ENCODE measurements at places on chromosomes 16 and 17. TPM values are rescaled to one million over a fixed set of nuclear protein-coding genes. Genes with fewer than 3 reads are reported as not detected.
A peak's percentile ranks its signal among the peaks of the same experiment; 100 is the strongest.

DNA sequence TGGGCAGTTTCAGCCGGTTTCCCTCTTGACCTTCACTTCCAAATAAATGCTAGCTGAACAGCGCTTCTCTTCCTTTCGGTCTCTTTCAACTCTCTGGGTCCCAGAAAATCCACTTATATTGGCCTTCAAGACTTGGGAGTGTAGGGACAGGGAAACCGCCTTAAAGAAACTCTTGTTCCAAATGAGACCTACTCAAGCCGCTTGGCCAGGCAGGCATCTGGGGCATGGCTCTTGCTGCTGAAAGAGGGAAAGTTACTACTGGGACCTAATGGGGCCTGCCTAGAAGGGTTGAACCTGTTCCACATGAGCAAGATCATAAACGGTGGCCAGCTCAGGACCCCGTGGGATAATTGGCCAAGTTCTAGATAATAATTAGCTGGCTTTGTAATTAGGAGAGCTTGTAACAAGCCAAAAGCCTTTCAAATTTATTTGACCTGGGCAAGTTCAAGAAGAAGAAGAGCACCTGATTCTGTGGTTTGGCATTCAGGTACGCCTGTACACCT lies 13.2 kb downstream of the CDH1 start:
- H3K4me3 ChIP-seq = no peak overlapping the region
- H3K36me3 ChIP-seq = peaks cover 29% of the 10 kb centered on the region
- H3K27ac ChIP-seq = no peak overlapping the region

- peaks cover 45% of the 10 kb centered on the region for H3K4me1 ChIP-seq
- no peaks in the 10 kb centered on the region for H3K27me3 ChIP-seq
- H3K27ac ChIP-seq = peak overlapping the region; percentile 80
- peak overlapping the region; percentile 3 for H3K4me3 ChIP-seq
These were observed 145.3 kb upstream of the LHX1 start for GRCh38 chr17:36791942-36792475.

GRCh38 chr17:337866-338265 lies 14.7 kb downstream of the RPH3AL start:
- H3K4me3 ChIP-seq = no peak overlapping the region
- H3K4me1 ChIP-seq = peaks cover 30% of the 10 kb centered on the region
- H3K27me3 ChIP-seq = no peaks in the 10 kb centered on the region
- DNase-seq = no peak

- no peaks in the 10 kb centered on the region for H3K36me3 ChIP-seq
- no peak overlapping the region for H3K4me3 ChIP-seq
- H3K27ac ChIP-seq = no peak overlapping the region
- H3K4me1 ChIP-seq = peaks cover 7% of the 10 kb centered on the region
- DNase-seq = no peak
These were observed 10.0 kb upstream of the NOS2 start for GRCh38 chr17:27810211-27810901.

- no peaks in the 10 kb centered on the region for H3K36me3 ChIP-seq
- no peak overlapping the region for H3K4me3 ChIP-seq
- H3K27ac ChIP-seq = no peak overlapping the region
- peaks cover 10% of the 10 kb centered on the region for H3K27me3 ChIP-seq
These were observed 42.1 kb upstream of the CDH13 start for GRCh38 chr16:82584553-82585152.

GRCh38 chr16:7083096-7083495 lies 249.5 kb upstream of the RBFOX1 start:
- no peak overlapping the region for H3K4me3 ChIP-seq
- H3K27me3 ChIP-seq = peaks cover 39% of the 10 kb centered on the region
- H3K36me3 ChIP-seq = no peaks in the 10 kb centered on the region
- H3K27ac ChIP-seq = no peak overlapping the region

DNA sequence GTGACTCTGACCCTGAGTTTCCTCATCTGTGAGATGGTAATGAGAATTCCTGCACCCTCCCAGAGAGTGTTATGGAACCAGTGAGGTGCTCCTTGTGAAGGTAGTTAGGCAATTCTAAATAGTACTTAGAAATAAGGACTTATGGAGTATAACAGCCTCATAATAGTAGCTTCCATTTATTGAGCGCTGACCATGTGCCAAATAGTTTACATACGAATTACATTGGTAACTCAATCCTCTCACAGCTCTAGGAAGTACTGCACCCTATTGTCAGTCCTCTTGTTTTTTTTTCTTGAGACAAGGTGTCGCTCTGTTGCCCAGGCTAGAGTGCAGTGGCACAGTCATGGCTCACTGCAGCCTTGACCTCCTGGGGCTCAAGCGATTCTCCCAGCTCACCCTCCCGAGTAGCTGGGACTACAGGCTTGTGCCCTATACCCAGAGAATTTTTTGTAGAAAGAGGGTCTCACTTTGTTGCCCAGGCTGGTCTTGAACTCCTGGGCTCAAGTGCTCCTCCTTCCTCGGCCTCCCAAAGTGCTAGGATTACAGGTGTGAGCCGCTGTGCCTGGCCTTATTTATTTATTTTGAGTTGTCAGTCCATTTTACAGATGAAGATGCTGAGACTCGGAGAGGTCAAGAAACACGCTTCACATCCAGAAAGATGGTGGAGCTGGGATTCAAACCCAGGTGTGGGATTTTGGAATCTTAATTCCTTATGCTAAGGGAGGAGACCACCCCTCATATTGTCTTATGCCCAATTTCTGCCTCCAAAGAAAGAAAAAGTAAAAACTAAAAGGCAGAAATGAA lies 2.9 kb downstream of the TNS4 start:
- peaks cover 18% of the 10 kb centered on the region for H3K27me3 ChIP-seq
- peaks cover 4% of the 10 kb centered on the region for H3K4me1 ChIP-seq
- DNase-seq = no peak
- H3K27ac ChIP-seq = no peak overlapping the region

DNA sequence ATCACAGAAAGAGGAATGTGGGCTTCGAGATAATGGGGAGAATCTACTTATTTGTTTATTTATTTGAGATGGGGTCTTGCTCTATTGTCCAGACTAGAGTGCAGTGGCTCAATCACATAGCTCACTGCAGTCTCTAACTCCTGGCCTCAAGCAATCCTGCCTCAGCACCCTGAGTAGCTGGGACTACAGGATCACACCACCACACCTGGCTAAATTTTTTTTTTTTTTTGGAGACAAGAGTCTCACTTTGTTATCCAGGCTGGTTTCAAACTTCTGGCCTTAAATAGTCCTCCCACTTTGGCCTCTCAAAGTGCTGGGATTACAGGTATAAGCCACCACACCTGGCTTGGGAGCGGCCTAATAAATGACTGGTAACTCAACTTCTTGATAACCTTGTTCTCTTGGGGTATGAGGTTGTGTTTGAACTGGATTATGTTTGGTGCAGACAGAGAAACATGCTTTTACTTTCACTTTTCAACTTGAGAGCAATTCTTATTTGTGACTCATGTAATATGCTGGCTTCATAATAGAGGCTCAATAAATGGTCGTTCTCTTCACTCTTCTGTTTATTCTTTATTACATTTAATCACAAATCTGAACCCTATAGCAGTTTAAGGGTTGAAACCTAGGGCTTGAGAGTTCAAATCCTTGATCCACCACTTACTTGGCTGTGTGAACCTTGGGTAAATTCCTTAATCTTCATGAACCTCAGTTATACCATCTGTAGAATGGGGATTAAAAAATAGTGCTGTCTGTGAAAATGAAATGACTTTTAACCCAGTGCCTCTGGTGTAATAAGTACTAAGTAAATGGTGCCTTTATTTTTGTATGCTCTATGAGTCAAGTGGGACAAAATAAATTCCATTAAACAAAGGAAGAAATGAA lies 129.1 kb upstream of the HS3ST2 start:
- no peaks in the 10 kb centered on the region for H3K36me3 ChIP-seq
- DNase-seq = no peak
- H3K4me1 ChIP-seq = peaks cover 2% of the 10 kb centered on the region

- no peak overlapping the region for H3K27ac ChIP-seq
- no peaks in the 10 kb centered on the region for H3K36me3 ChIP-seq
- H3K4me1 ChIP-seq = no peaks in the 10 kb centered on the region
- no peaks in the 10 kb centered on the region for H3K27me3 ChIP-seq
- DNase-seq = no peak
These were observed 22.5 kb downstream of the CENPX start for GRCh38 chr17:81999976-82000802.

GRCh38 chr17:71039391-71039790 lies 870.1 kb downstream of the KCNJ2 start:
- no peak overlapping the region for H3K4me3 ChIP-seq
- peaks cover 9% of the 10 kb centered on the region for H3K27me3 ChIP-seq
- H3K4me1 ChIP-seq = no peaks in the 10 kb centered on the region
- no peaks in the 10 kb centered on the region for H3K36me3 ChIP-seq
- H3K27ac ChIP-seq = no peak overlapping the region

DNA sequence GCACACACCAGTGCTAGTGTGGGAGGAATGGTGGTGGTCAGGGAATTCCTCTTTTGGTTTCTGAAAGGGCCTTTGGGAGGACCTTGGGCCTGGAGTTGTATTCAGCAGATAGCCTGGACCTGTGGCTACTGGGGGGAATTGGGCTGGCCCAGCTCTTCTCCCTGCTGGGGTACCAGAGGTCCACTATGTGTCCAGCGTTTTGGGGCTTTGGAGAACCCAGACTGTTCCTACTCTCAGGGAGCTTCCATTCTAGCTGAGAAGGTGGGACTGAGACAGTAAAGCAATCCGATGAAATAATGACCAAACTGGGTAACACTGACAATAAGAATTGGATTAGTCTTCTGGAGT lies 2.4 kb downstream of the EPN3 start:
- no peak overlapping the region for H3K27ac ChIP-seq
- H3K27me3 ChIP-seq = peaks cover 15% of the 10 kb centered on the region

GRCh38 chr16:12903407-12904328 lies 2.3 kb downstream of the SHISA9 start:
- no peak overlapping the region for H3K27ac ChIP-seq
- peaks cover 19% of the 10 kb centered on the region for H3K4me1 ChIP-seq
- H3K27me3 ChIP-seq = peaks cover 65% of the 10 kb centered on the region
- H3K4me3 ChIP-seq = peak overlapping the region; percentile 72

GRCh38 chr17:17722081-17722905 lies 41.0 kb downstream of the RAI1 start:
- peaks cover 2% of the 10 kb centered on the region for H3K36me3 ChIP-seq
- H3K27me3 ChIP-seq = peaks cover 17% of the 10 kb centered on the region
- no peak for DNase-seq
- H3K4me3 ChIP-seq = peak overlapping the region; percentile 78

DNA sequence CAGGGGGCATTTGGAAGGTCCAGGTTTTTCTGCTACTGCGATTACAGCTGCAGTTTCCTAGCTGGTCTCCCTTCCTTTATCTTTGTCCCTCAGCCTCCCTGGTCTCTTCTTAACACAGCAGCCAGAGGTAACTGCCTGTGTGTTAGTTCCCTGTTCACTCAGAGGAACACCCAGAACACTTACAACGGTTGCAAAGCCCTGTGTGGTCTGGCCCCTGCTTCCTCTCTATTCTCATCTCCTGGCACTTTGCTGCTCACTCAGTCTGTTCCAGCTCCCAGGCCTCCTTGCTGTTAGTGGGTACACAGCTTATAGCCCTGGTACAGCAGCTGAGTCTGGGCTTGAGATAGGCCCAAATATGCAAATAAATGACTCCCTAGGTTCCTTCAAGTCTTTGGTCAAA lies 16.4 kb downstream of the NTN1 start:
- H3K36me3 ChIP-seq = no peaks in the 10 kb centered on the region
- peaks cover 11% of the 10 kb centered on the region for H3K27me3 ChIP-seq
- no peak overlapping the region for H3K4me3 ChIP-seq
- no peaks in the 10 kb centered on the region for H3K4me1 ChIP-seq
- no peak overlapping the region for H3K27ac ChIP-seq

GRCh38 chr16:27123795-27124409 lies 57.2 kb downstream of the C16orf82 start:
- H3K27ac ChIP-seq = no peak overlapping the region
- DNase-seq = no peak
- H3K4me3 ChIP-seq = no peak overlapping the region
- no peaks in the 10 kb centered on the region for H3K36me3 ChIP-seq

- peaks cover 28% of the 10 kb centered on the region for H3K27me3 ChIP-seq
- H3K4me3 ChIP-seq = peak within 1 kb of the TSS; percentile 93
- H3K27ac ChIP-seq = peak within 1 kb of the TSS; percentile 91
These were observed at the start of gene CSNK2A2 for GRCh38 chr16:58198022-58198683. TSS of gene CSNK2A2 (minus strand) at chr16:58198106. CDS start at chr16:58197736, 370 bp downstream.

DNA sequence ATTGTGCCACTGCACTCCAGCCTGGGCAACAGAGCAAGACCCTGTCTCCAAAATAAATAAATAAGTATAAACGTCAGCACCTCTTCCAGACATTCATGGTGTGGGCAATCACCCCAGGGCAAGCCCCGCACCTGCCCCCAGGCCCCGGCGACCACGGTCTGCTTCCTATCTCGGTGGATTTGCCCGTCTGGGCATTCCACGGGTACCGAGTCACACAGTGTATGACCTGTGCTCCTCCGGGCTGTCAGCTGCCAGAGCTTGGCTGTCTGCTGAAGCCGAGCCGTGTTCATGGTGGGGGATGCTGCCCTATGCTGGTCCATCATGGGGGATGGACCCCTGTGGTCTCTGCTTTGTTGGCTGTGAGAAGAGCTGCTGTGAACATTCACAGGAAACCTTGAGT lies 15.4 kb downstream of the CYBC1 start:
- no peak overlapping the region for H3K4me3 ChIP-seq
- DNase-seq = no peak
- no peak overlapping the region for H3K27ac ChIP-seq
- H3K4me1 ChIP-seq = no peaks in the 10 kb centered on the region
- peaks cover 4% of the 10 kb centered on the region for H3K36me3 ChIP-seq
- H3K27me3 ChIP-seq = no peaks in the 10 kb centered on the region

DNA sequence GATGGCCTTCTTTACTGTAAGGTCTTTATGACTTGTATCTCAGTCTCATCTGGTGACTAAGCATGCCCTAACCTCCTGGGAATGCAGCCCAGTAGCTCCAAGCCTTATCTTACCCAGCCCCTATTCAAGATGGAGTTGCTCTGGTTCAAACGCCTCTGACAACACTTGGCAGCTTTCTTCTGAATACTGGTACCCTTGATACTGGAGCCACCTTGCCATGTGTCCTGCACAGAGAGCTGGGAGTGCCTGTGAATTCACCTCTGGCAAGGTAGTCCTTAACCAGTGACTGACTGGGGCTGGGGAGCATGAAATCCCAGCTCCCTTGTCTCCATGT lies 17.2 kb downstream of the NUDT7 start:
- H3K4me1 ChIP-seq = no peaks in the 10 kb centered on the region
- no peak overlapping the region for H3K4me3 ChIP-seq
- H3K27ac ChIP-seq = no peak overlapping the region
- no peak for DNase-seq

CLEC18A gene
- total RNA-seq = 4.1 TPM

RMI2 gene
- 33.6 TPM for total RNA-seq

PHOSPHO1 gene
- not detected for total RNA-seq

VASN gene
- total RNA-seq = 4.0 TPM

ARHGAP44 gene
- 12.4 TPM for total RNA-seq

P2RX5 gene
- total RNA-seq = 0.89 TPM

ALDOC gene
- total RNA-seq = 5.6 TPM

SYCE1L gene
- 27.2 TPM for total RNA-seq

Measured in progenitor cell of endocrine pancreas (in vitro differentiated cells).